Right atrium auricular region (tissue), 2 donors: ENCODE measurements at places on chromosomes 12 and 14. TPM values are rescaled to one million over a fixed set of nuclear protein-coding genes. Genes with fewer than 3 reads are reported as not detected.
A peak's percentile ranks its signal among the peaks of the same experiment; 100 is the strongest.

DNA sequence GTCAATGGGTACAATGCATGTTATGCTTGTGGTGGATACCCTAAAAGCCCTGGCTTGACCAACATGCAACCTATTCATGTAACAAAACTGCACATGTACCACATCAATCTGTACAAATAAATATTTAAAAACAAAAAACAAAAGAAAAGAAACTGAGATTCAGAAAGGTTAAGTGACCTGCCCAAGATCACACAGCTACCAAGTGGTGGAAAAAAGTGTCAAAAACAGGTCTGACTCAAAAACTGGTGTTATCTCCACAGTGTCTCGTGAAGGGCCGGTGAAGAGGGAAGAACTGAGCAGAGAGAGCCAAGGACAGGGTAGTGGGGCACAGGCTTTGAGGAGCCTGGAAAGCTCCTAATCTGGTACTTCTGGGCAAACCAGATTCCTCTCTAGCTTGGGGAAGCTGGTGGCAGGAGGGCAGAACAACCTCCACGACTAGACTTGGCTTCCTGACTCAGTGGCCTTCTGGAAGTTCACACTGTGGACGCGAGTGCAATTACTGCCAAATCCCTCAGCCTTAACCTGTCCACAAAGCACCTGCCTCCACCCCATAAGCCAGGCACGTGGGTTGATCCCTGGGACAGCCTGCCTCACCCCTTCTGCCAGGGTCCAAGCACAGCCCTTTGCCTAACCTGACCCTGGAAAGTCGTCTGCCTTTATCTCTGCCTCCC, 15.6 kb downstream of the ZBTB39 start:
- no peak overlapping the region for H3K27ac ChIP-seq
- H3K4me3 ChIP-seq = no peak overlapping the region
- H3K36me3 ChIP-seq = no peaks in the 10 kb centered on the region
- no peak for DNase-seq
- H3K27me3 ChIP-seq = no peaks in the 10 kb centered on the region

GRCh38 chr14:98594156-98594555, 677.8 kb downstream of the BCL11B start:
- H3K4me3 ChIP-seq = no peak overlapping the region
- DNase-seq = no peak
- no peaks in the 10 kb centered on the region for H3K27me3 ChIP-seq
- no peak overlapping the region for H3K27ac ChIP-seq
- H3K36me3 ChIP-seq = no peaks in the 10 kb centered on the region

GRCh38 chr14:46290706-46291105, 360.9 kb downstream of the RPL10L start:
- no peaks in the 10 kb centered on the region for H3K27me3 ChIP-seq
- no peak overlapping the region for H3K27ac ChIP-seq
- DNase-seq = no peak
- no peaks in the 10 kb centered on the region for H3K4me1 ChIP-seq
- H3K4me3 ChIP-seq = no peak overlapping the region

GRCh38 chr14:51458563-51458955, 193.2 kb upstream of the FRMD6 start:
- no peak for DNase-seq
- H3K4me1 ChIP-seq = no peaks in the 10 kb centered on the region
- H3K27ac ChIP-seq = no peak overlapping the region

DNA sequence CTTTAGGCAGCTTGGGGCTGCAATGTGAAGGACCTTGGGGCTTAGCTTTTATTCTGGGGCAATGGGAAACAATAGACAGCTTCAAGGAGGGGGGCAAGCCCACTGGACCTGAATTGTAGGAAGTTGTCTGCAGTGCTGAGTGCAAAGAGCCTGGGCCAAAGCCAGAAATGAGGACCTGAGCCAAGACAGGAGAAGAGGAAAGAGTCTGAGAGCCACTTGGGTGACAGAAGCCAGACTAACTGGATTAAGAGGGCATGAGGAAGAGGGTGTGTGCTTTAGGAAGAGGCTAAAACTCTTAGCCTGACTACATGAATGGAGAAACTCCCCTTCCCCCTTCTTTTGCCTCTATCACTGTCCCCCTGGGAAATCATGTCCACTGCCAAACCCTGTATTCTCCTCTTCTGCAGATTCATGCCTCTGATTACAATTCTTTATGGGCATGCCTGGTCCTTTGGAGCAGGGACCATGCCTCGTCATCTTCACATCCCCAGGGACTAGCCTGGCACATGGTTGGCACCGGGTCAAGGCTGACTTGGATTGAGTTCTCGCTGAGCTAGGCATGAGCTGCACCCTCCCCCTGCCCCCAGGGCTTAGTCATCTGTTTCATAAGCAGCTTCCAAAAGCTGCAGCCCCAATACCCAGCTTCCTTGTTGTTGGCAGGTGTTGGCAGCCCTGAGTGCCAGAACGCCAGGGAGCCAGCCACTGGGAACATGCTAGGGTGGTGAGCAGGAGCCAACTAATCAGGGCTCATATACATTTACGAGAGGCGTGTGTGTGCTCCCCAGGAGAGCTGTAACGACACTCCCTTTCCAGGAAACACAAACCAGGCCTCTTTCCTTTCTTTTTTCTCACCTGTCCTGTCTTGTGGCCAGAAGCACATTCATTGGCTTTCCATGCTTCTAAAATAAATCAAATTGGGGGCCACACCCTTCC, 27.7 kb upstream of the JDP2 start:
- H3K4me1 ChIP-seq = peaks cover 29% of the 10 kb centered on the region
- no peaks in the 10 kb centered on the region for H3K27me3 ChIP-seq
- peak overlapping the region; percentile 81 for H3K27ac ChIP-seq

DNA sequence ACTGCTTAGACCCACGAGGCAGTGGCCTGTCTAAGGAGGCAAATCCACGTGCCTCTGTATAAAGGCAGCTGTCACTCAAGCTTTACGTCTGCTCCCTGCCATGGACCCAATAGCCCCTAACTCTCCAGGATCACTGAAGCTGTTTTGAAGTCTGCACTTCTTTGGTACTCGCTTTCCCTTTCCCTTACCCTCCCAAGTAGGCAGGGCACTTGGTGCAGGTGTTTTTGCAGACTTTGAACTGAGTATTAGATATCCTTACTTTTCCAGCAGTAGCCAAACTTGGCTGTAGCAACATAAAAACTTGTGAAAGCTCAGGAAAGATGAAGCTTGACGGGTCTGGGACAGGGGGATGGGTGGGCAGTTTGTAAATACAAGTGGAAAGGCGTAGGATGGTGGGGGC, 17.8 kb upstream of the OR6S1 start:
- no peaks in the 10 kb centered on the region for H3K36me3 ChIP-seq
- H3K4me3 ChIP-seq = no peak overlapping the region
- H3K4me1 ChIP-seq = peaks cover 10% of the 10 kb centered on the region
- H3K27me3 ChIP-seq = peaks cover 4% of the 10 kb centered on the region
- DNase-seq = no peak

EGLN3 gene
- 35.5 TPM for total RNA-seq

- H3K27ac ChIP-seq = no peak overlapping the region
- DNase-seq = no peak
- H3K27me3 ChIP-seq = no peaks in the 10 kb centered on the region
- H3K36me3 ChIP-seq = no peaks in the 10 kb centered on the region
- no peaks in the 10 kb centered on the region for H3K4me1 ChIP-seq
Measured at GRCh38 chr14:48125654-48126053, 450.2 kb upstream of the MDGA2 start.

DNA sequence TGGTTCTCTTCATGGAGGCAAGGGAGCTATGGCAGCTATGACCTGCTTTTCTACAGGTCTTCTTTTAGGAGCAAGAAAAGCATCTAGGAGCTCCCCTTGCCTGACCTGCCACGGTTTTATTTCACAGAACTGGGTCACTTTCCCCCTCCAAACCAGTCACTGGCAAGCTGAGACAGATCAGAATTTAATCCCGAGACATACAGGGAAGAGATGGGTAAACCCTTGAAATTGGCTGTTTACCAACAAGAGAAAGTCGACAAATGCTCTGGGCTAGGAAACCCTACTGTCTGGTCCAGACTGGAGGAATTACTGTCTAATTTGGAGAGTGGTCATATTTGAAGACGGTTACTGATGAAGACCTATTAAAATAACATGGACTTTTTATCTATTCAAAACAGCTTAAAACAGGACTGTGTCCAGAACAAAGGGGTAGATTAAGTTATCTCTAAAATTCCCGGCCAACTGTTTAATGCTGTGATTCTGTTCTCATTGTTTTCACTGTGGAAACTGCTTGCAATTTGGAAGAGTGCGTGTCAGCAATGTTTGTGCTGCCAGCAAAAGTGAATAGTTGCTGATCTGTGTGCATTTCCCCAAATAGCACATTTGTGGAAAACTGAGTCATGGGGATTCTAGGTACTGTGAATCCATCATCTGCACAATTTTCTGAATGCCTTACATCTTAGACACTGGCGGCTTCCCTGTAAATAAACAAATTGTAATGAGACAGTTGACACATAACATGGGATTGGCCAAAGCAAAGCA, 73.4 kb upstream of the EEA1 start:
- no peaks in the 10 kb centered on the region for H3K36me3 ChIP-seq
- H3K4me1 ChIP-seq = peaks cover 13% of the 10 kb centered on the region
- H3K27ac ChIP-seq = peak overlapping the region; percentile 22

SIX6 gene
- total RNA-seq = not detected

DNA sequence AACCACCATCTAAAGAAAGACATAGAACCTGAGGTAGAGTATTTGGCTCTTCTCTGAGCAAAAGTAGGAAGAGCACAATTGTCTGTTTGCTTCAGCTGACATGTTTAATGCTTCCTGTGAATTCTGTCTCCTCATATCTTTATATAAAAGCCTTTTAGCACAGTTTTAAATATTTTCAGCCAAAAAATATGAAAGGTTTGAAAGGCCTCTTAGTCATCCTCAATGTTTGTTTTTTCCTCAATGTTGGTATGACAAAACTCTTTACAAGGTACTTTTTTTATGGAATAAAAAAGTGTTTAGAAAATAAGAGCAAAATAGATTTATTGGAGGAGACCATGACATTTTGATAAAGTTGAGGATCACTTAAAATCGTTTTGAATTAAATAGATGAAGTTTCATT, 360.9 kb downstream of the NAV3 start:
- DNase-seq = no peak
- no peaks in the 10 kb centered on the region for H3K4me1 ChIP-seq
- H3K27ac ChIP-seq = no peak overlapping the region
- no peak overlapping the region for H3K4me3 ChIP-seq
